ENCODE measurements at places on chromosomes 12 and 14.

GRCh38 chr12:92621833-92622232 is 81.0 kb upstream of the PLEKHG7 start:
- DNase-seq = no peak

DNA sequence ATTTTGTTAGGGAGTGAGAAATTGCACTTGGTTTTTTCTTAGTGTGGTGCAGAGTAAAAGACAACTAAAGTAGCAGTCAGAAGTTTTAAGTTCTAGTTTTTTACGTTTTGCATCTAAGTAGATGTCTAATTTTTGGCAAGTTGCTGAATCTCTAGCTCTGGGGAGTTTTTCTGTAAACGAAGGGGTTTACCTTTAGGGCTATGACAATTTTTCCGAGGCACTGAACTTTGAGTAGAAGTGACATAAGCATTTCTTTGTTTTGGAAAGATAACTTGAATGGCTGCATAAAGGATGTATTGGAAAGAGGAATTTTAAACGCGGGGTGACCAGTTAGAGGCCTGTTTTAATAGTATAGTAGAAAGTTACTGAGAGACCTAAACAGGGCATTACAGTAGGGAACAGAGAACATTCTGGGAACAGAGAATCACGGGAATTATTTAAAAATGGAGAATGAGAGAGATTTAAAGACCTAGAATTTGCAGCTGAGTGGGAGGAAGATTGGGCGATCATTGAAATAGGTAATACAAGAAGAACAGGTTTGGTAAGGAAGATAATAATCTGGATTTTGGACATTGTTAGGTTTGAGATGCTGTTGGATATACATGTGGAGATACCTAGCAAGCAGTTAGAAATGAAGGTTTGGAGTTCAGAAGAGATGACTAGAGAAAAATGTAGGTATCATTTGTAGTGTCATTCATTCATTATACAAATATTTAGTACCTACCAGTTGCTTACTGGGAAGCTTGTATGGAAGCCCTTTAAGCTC is 1.2 kb downstream of the ZNF410 start:
- DNase-seq = no peak

GRCh38 chr12:6037459-6037858 is 87.0 kb downstream of the VWF start:
- no peak for DNase-seq

- peak; percentile 48 for DNase-seq
These were observed 33.7 kb downstream of the FGFR1OP2 start for GRCh38 chr12:26971963-26972362.

DNA sequence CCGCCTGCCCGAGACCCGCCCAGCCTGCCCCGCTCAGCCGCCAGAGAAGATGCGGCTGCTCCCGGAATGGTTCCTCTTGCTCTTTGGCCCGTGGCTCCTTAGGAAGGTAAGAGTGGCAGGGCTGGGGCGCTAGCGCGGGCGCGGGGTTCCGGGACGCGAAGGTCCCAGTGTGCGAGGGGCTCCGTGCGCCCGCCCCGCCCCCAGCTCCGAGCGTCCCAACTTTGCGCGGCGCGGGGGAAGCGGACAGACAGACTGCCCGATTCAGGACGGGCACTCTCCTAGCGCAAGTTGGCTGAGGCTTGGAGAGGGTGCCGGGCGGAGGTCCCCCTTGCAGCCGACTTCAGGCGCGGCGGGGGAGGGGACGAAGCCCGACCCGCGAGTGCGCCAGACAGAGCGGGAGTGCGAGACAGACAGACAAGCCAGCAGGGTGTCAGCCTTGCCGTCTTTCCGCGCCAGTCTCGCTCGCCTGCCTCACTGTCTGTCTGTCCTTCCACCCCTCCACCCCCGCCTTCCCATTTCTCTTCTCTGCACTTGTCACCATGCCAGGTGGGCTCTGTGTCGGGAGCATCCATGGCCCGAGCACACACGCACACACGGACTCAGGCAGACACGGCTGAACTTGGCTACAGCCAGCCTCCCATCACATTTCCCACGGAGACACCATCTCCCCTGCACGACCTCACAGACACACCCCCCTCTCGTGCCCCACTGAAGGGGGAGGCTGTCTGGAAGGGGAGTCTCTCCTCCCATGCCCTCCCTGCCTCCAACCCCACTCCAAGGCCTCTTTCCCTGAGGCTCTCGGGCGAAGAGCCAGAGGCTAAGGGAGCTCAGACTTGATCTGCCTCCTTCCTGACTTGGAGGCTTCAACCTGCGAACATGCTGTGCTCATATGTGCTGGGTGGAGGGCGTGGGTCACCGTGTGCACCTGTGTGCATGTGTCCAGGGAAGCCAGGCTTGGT is 606 bp downstream of the NXPH4 start:
- no peak for DNase-seq

GRCh38 chr14:31439561-31439960 is 17.7 kb downstream of the DTD2 start:
- no peak for DNase-seq

- no peak for DNase-seq
These were observed 37.4 kb downstream of the GAS2L3 start for GRCh38 chr12:100610666-100611430.

DNA sequence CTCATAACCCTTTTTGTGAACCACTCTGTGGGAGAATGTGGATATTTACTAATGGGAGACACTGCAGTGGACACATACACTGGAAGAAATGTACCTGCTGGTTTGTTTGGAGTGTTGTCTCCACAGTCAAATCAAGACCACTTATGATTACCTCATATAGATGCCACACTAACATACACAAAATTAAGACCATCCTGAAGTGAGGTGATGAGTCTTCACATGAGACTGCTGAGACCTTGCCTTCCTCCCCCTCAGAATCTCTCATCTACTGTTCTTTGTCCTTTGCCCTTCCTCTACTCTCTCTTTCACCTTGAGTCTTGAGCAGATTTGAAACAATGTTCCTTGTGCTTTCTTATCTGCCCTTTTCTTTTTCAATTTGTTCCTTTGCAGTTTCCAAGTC is 4.3 kb downstream of the KRT6A start:
- DNase-seq = no peak

- DNase-seq = no peak
These were observed 22.4 kb downstream of the FAM222A start for GRCh38 chr12:109735825-109736551.

GRCh38 chr14:93702946-93703345 is 85.3 kb downstream of the PRIMA1 start:
- no peak for DNase-seq

DNA sequence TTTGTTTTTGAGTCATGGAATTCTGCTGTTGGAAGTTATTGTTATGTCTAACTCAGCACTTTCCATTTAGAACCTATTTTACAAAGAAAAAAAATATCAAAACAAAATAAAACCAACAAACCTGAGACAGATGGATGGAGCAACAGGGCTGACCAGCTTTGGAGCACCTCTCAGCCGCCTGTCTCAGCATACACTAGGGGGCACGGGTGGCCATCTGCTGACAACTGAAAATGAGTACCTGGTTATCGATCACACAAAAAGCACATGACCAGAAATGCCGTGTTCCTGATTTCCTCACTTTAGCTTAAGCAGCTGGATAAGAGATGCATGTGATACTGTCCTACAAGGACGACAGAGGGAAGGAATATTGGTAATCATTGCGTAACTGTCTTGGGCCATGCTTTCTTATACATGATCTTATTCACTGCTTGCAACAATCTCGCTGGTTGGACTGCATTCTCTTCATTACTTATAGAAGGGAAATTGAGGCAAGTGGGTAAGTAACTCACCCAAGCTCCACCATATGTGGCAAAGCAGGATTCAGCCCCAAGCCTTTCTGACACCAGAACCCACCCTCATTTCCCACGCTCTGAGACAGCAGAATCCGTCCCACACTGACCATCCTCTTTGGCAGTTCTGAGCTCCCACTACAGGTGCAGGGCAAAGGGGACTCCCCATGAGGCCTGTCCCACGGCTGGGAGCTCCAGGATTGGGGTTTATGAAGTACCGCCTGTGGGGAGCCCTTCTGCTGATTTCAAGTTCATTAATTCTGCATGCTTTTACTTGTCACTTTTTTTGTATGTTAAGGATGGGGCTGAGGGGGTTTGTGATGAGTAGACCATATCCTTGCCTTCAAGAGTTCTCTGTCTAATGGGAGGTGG is 43.5 kb downstream of the C14orf132 start:
- DNase-seq = no peak

Measured in T-helper 22 cell (primary cell).